ENCODE measurements at places on chromosomes 4 and X. TPM values are rescaled to one million over a fixed set of nuclear protein-coding genes. Genes with fewer than 3 reads are reported as not detected.

Gene SULT1E1
- not detected for total RNA-seq

Gene ABCG2
- total RNA-seq = 12.4 TPM

Gene TENM3
- total RNA-seq = 58.5 TPM

Gene LIAS
- 11.9 TPM for total RNA-seq

Gene FGA
- not detected for total RNA-seq

Gene KLHL4
- 1.3 TPM for total RNA-seq

Gene L1CAM
- 0.75 TPM for total RNA-seq

Gene UGT2B11
- not detected for total RNA-seq

Gene WDR17
- 1.3 TPM for total RNA-seq

Gene SHISA3
- total RNA-seq = 0.68 TPM

Gene PABPC4L
- total RNA-seq = 1.3 TPM

Gene LNX1
- 66.5 TPM for total RNA-seq

Gene SHROOM4
- 16.6 TPM for total RNA-seq

Gene BGN
- 13.4 TPM for total RNA-seq

Gene TEX13C
- not detected for total RNA-seq

Gene DRP2
- total RNA-seq = not detected

Gene CASP6
- 7.3 TPM for total RNA-seq

Gene NSDHL
- total RNA-seq = 18.7 TPM

Gene HMGN5
- total RNA-seq = 5.5 TPM

Gene RAB39B
- not detected for total RNA-seq

Gene VCX2
- not detected for total RNA-seq

Gene CLDN22
- not detected for total RNA-seq

Gene HMX1
- not detected for total RNA-seq

Gene NPY1R
- total RNA-seq = 29.7 TPM

Gene MAGEB17
- 0.94 TPM for total RNA-seq

Gene ETDB
- total RNA-seq = not detected

Gene CENPVL1
- total RNA-seq = not detected

Gene HSFX2
- 0.68 TPM for total RNA-seq

Gene SLC49A3
- total RNA-seq = 13.4 TPM

Gene RTL9
- 0.22 TPM for total RNA-seq

Gene FRG2
- not detected for total RNA-seq

Data from subcutaneous adipose tissue (tissue), 4 donors.